ENCODE measurements at places on chromosomes 1 and 21.

GRCh38 chr1:166174108-166174507 is 7.3 kb upstream of the FAM78B start:
- no peak for DNase-seq

GRCh38 chr1:159509440-159510228 is 26.2 kb downstream of the OR10J5 start:
- DNase-seq = no peak

GRCh38 chr1:198132060-198132781 is 24.6 kb upstream of the NEK7 start:
- no peak for DNase-seq

- peak; percentile 24 for DNase-seq
These were observed 250.2 kb upstream of the FGGY start for GRCh38 chr1:59046730-59047157.

DNA sequence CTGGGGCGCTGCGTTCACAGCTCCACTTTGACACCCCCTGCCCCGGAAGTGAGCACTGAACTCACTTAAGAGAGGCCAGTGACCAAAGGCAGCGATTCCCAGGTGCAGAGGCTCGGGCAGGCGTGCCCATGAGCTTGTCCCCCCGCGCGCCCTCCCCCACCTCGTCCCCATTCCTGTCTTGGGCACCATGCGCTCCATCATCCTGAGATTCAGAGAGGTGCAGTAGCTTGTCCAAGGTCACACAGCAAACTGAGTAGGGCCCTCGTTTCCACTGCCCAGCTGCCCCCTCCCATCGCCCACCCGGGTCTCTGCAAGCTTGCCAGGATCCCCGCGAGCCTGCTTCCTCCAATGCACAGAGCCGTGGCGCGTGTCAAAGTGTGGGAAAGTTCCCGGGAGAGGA is 68.0 kb downstream of the SYT2 start:
- no peak for DNase-seq

GRCh38 chr1:36328713-36329112 is 5.3 kb upstream of the EVA1B start:
- DNase-seq = no peak

- no peak for DNase-seq
These were observed 238.4 kb downstream of the C1orf94 start for GRCh38 chr1:34415140-34415539.

DNA sequence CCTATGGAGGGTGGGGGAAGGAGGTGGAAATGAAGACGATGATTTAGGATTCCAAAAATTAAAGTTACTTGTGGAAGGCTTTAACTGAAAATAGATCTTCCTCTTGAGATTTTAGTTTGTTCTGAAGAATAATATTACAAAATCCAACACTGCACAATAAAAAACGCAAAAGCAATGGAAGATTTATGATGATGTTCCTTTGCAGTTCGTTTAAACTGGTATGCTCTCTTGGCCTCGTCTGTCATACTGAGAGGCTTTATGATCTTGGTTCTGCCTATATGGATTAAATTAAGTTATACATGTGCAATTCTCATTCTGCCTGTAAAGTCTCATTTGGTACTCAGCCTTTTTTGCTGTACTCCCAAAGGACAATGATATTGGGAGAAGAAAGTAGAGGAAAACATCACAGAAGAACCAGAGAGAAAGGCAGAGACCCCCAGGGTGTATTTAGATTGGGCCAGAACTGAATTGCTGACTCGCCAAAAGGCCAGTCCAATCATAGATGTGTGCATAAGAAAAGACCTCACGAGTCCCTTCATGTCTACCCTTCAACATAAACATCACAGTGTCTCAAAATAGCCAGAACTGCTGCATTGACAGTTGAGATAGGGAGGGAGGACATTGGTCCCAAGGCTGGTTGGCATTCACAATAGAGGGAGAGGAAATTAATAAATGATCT is 188.6 kb downstream of the GREM2 start:
- no peak for DNase-seq

GRCh38 chr1:7553042-7553690 is 217.9 kb upstream of the VAMP3 start:
- no peak for DNase-seq

GRCh38 chr21:44049606-44050005 is 37.5 kb downstream of the TRAPPC10 start:
- no peak for DNase-seq

GRCh38 chr1:6805004-6805416 is 19.8 kb downstream of the CAMTA1 start:
- no peak for DNase-seq

GRCh38 chr1:181674617-181675016 is 191.3 kb downstream of the CACNA1E start:
- DNase-seq = no peak

- DNase-seq = no peak
These were observed 75.0 kb downstream of the PTPN14 start for GRCh38 chr1:214476229-214476985.

DNA sequence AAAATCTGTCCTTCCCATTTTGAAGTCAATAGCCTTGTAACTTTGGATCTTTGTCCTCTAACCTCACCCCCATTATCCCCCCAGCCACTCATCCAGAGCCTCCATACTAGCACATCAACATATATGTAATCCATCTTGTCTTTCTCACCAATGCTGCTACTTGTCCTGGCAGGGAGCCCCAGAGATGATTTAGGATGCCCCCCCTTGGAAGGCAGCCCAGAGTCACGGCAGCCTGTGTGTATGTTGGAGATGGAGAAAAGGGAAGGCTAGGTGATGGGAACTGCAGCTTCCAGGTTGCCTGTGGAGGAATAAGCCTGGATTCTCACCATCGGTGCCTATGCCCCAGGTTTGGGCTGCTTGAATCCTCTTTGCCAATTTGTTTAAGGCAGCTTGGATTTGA is 51.7 kb upstream of the SCMH1 start:
- no peak for DNase-seq

GRCh38 chr1:195954848-195955247 is 653.4 kb downstream of the KCNT2 start:
- no peak for DNase-seq

- DNase-seq = no peak
These were observed 116.3 kb downstream of the EPHB2 start for GRCh38 chr1:22826604-22827580.

DNA sequence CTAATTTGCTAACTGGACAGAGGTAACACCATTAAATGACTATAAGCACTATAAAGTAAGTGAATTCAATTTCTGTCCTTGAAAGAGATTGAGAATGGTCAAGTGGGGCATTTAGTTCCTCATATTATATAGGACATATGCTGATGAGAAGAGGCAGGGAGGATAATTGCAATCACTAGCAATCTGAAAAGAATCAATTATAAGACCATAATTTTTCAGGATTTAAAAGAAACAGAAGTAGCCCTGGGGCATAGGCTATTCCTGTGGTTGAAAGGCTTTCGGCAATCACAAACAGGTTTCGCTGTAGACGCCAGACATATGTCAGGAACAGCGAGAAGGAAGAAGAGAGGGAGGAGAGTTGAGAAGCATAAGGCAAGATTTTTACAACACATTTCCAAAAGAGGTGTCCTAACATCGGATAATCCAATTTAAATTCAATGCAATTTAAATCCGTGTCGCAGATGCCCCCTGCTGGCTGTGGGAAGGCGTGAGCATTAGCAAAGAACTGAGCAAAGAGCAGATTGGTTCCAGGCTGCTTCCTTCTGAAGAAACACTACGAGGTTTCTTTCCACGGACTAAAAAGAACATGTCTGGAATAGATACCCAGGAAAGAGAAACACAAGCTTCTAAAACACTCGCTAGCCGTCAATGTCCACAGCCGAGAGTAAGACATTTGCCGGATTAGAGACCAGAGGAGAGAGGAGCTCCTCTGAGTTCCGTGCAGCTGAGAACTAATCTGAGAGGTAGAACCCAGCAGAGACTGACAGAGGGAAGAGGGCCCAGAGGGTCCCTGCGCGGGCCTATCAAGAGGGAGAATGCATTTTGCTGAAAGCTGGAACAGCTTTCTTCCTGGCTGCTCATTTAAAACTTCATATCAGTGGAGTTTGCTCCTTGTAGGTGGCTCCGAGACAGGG is 27.9 kb downstream of the RGS5 start:
- peak; percentile 9 for DNase-seq

GRCh38 chr21:44419679-44420078 is 35.6 kb upstream of the LRRC3 start:
- DNase-seq = no peak

DNA sequence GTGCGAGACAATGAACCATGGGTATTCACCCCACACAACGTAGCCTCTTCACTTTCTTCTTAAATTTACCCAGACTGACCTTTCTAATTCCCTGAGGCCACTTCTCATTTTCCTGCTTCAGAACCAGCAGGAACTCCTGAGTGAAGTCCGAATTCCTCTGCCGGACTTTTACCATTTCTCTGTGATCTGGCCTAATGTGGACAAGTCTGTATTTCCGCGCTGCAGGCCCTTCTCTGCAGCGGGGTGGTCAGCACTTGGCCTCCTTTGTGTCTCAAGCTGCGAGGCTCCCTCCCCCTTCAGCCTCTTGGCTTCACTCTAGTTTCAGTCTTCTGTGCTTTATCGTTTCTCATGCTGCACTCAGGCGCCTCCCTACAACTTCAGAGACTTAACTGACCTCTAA is 9.4 kb upstream of the CTBS start:
- no peak for DNase-seq

- no peak for DNase-seq
These were observed 77.0 kb downstream of the CAMK2N1 start for GRCh38 chr1:20409012-20409411.

DNA sequence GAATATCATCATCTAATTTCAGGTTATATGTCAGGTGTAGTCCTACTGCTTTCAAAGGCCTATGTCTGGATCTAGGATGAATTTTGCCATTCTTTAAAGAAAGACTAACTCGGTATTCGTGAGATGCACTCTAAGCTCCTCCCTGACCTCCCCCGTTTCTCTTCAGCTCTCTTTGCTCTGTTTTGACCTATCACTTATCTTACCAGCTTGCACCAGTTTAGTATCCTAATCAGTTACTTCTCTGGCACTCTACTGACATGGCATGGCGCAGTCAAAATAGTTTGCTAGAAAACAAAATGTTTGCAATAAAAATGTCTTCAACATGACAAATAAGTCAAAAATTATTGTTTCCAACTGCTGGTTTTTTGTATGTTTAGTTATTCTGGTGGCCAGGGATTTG is 8.4 kb upstream of the SLC16A1 start:
- DNase-seq = no peak

DNA sequence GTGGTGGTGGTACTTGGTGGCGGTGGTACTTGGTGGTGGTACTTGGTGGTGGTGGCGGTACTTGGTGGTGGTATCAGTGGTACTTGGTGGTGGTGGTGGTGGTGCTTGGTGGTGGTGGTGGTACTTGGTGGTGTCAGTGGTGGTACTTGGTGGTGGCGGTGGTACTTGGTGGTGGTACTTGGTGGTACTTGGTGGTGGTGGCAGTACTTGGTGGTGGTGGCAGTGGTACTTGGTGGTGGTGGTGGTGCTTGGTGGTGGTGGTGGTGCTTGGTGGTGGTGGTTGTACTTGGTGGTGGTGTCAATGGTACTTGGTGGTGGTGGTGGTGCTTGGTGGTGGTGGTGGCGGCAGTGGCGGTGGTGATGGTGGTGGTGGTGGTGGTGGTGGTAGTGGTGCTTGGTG is 20.2 kb downstream of the COQ8A start:
- DNase-seq = no peak

- no peak for DNase-seq
These were observed 205.8 kb downstream of the SLC45A1 start for GRCh38 chr1:8523666-8524206.

DNA sequence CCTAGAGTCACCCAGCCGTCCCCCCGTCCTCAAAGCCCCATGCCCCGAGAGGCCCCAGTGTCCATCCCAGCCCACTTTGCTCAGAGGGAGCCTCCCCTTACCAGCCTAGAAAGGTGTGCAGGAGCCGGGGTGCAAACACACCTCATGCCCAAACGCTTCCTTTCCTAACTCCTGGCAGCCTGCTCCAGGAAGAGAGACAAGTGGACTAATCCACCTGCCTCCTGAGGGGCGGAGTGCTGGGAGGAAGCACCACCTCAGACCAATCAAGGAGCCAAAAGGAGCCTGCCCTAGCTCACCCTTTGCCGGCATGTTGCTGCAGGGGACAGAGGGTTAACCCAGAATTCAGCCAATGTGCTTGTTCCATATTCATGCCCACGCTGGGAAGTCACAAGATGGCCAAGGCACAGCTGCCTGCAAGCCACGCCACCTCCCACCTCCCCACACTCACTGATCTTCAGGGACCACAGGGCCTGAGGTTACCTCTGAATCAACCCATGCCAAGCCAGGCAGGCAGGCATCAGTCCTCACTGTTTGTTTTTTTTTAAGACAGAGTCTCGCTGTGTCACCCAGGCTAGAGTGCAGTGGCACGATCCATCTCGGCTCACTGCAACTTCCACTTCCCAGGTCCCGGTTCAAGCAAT is 27.8 kb downstream of the PLEKHA6 start:
- DNase-seq = no peak

GRCh38 chr1:115641762-115642167 is at the start of gene VANGL1:
Gene VANGL1 (plus strand): TSS chr1:115641970. CDS start chr1:115651414, 9,444 bp downstream.
- DNase-seq = no peak

GRCh38 chr1:203320591-203321272 is 15.4 kb downstream of the BTG2 start:
- DNase-seq = peak; percentile 58

GRCh38 chr1:37667023-37667671 is 25.2 kb upstream of the CDCA8 start:
- no peak for DNase-seq

DNA sequence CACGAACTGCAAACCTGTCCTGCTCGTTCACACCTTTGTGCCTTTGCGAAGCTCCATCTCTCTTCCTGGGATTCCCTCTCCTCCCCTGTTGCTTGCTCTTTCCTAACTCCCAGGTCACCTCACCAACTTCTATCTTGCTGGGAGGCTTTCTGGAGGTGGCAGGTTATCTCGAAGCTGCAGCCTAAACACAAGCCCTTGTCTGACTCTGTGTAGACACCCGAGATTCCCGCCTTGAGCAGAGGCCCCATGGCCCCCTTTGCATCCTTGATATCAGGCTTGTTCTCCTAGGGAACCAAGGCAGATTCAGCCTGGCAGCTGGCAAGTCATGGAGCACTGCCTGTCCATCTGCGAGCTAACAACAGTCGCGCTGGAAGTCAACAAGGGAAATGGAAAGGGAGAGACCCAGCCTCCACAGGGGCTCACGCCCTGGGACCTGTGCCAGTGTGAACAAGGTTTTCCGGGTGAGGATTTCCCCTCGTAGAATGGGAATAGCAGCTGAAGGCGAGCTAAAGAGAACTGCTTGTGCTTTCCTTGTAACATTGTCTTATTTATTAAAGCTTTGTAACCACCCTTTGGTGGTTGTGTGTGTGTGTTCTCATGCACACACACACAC is 109.5 kb upstream of the JUN start:
- DNase-seq = no peak

- DNase-seq = no peak
These were observed 80.5 kb upstream of the PRMT6 start for GRCh38 chr1:106975944-106976343.

Data from activated CD4-positive, alpha-beta T cell treated with anti-CD3 and anti-CD28 coated beads for 4 hours (primary cell).